ENCODE measurements at places on chromosomes 4 and X. TPM values are rescaled to one million over a fixed set of nuclear protein-coding genes. Genes with fewer than 3 reads are reported as not detected.

- no peak for DNase-seq
- no peaks in the 10 kb centered on the region for H3K36me3 ChIP-seq
- H3K4me3 ChIP-seq = no peak overlapping the region
- H3K27me3 ChIP-seq = no peaks in the 10 kb centered on the region
- no peak overlapping the region for H3K27ac ChIP-seq
- no peaks in the 10 kb centered on the region for H3K4me1 ChIP-seq
Observed at GRCh38 chr4:8221476-8221875, 22.4 kb downstream of the SH3TC1 start.

GRCh38 chrX:10341309-10341708, 184.5 kb downstream of the CLCN4 start:
- no peaks in the 10 kb centered on the region for H3K4me1 ChIP-seq
- no peak overlapping the region for H3K27ac ChIP-seq
- DNase-seq = no peak

UGT2B10 gene
- not detected for total RNA-seq

DNA sequence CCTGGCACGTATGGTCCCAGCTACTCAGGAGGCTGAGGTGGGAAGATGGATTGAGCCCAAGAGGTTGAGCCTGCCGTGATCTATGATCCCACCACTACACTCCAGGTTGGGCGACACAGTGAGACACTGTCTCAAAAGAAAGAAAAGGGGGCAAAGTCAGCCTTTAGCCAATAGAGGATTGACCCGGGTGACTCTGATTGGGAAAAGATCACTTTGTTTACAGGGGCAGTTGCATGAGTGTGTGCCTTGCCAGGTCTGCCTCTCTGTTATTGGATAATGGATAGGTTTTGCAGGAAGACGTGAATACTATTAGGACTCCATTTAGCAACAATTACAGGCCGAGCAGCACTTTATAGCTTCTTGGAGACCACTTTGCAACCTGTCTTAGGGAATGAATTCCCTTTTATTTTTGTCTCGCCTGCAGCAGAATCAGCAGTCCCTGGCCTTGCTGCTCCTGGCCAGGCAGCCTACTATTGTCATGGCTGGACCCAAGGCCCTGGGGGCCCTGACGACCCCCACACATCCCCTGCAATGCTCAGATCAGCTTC, 103.2 kb upstream of the PSAPL1 start:
- H3K36me3 ChIP-seq = no peaks in the 10 kb centered on the region
- no peaks in the 10 kb centered on the region for H3K27me3 ChIP-seq
- no peak for DNase-seq
- no peak overlapping the region for H3K4me3 ChIP-seq

- H3K27ac ChIP-seq = no peak overlapping the region
- no peak for DNase-seq
- H3K4me1 ChIP-seq = no peaks in the 10 kb centered on the region
- H3K36me3 ChIP-seq = no peaks in the 10 kb centered on the region
- no peak overlapping the region for H3K4me3 ChIP-seq
Observed at GRCh38 chrX:68676335-68676734, 28.9 kb downstream of the STARD8 start.

DNA sequence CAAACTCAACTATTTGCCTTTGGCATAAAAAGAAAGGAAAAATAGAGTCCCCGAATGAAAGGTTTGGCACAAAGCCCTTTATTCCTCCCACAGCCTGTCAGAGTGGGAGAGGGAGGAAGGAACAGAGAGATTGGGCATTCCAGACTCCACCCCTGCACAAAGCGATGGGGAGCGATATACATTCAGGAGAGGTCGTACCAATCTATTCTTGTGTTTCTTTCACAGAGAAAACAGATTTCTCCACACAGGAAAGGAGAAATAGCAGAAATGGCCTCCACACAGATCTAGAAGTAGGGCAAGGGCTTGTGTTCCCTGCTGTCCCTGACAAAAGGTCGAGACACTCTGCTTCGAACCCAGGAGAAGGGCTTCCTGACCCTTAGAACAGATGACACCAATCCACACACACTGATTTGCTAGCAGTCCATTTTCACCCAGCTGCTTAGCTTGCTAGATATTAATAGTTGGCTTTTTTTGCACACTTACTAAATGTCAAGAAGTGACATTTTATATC, 197.4 kb downstream of the MAML3 start:
- no peaks in the 10 kb centered on the region for H3K36me3 ChIP-seq
- H3K27ac ChIP-seq = peak overlapping the region; percentile 50
- no peaks in the 10 kb centered on the region for H3K27me3 ChIP-seq
- peaks cover 27% of the 10 kb centered on the region for H3K4me1 ChIP-seq
- H3K4me3 ChIP-seq = no peak overlapping the region

GRCh38 chrX:129600981-129601424, 53.8 kb downstream of the APLN start:
- H3K36me3 ChIP-seq = no peaks in the 10 kb centered on the region
- H3K4me3 ChIP-seq = no peak overlapping the region
- H3K27ac ChIP-seq = peak overlapping the region; percentile 26
- no peaks in the 10 kb centered on the region for H3K27me3 ChIP-seq
- H3K4me1 ChIP-seq = no peaks in the 10 kb centered on the region
- peak; percentile 50 for DNase-seq

MAB21L2 gene
- total RNA-seq = not detected

DNA sequence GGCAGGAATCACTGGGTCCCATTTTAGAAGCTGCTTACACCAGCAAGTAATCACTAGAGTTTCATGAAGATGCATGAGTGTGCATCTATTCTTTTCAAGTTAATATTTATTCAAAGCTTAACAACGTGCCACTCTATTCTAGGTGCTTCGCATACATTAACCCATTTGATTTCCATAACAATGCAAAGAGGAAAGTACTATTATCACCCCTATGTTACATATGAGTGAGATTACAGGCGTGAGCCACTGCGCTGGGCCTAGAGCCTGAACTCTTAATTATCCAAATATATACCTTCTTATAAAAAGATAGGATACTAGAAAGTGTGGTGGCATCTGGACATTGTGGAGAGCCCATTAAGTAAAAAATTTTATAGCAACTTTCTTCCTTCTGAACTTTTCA, 65.4 kb downstream of the CXCL13 start:
- no peaks in the 10 kb centered on the region for H3K27me3 ChIP-seq
- no peaks in the 10 kb centered on the region for H3K4me1 ChIP-seq
- H3K27ac ChIP-seq = no peak overlapping the region
- DNase-seq = no peak

- no peaks in the 10 kb centered on the region for H3K4me1 ChIP-seq
- H3K4me3 ChIP-seq = no peak overlapping the region
- H3K27ac ChIP-seq = no peak overlapping the region
- H3K27me3 ChIP-seq = no peaks in the 10 kb centered on the region
- no peak for DNase-seq
Observed at GRCh38 chr4:177016541-177017141, 223.9 kb upstream of the VEGFC start.

- no peak overlapping the region for H3K4me3 ChIP-seq
- peak; percentile 58 for DNase-seq
- no peaks in the 10 kb centered on the region for H3K36me3 ChIP-seq
- no peaks in the 10 kb centered on the region for H3K27me3 ChIP-seq
Observed at GRCh38 chr4:45663003-45663402, 460.9 kb downstream of the GABRG1 start.

- no peaks in the 10 kb centered on the region for H3K27me3 ChIP-seq
- no peak overlapping the region for H3K27ac ChIP-seq
- H3K4me1 ChIP-seq = no peaks in the 10 kb centered on the region
- H3K4me3 ChIP-seq = no peak overlapping the region
- no peaks in the 10 kb centered on the region for H3K36me3 ChIP-seq
Observed at GRCh38 chrX:115368876-115369275, 79.4 kb downstream of the LUZP4 start.

ZXDB gene
- total RNA-seq = 7.6 TPM
